ENCODE measurements at places on chromosomes 4 and X.

- no peak for DNase-seq
Measured at GRCh38 chr4:150136036-150136435, 57.8 kb downstream of the DCLK2 start.

DNA sequence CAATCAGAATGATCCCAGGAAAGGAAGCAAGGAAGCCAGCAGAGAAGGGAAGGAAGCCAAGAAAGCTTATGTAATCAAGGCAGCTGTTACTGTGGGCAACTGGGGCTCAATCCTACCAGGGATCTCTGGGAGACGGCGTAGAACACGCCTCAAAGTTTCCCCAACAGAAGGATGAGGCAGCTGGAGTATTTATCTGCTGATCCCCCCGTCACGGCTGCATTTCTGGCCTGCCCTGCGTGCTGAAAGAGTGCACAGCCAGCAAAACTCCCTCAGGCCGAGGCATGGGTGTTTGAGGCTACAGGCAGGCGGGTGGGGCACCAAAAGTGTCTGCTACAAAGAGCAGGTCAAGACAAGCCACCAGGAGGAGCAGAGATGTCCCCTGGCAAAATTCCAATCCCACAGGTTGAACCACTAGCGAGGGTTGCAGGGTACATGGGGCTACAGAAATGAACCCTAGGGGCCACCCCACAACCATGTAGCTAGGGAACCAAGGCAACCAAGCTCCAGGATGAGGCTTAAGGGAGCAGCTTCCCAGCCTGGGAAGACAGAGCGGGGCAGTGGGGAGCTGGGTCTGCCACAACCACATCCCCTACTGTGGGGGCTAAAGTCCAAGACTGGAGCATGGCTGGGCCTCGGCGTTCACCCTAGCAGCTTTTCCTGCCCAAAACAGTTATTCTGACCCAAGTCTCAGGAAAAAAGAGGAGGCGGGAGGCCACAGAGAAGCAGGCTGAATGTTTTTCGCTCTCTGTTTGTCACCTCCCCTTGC, 113.4 kb downstream of the BCOR start:
- DNase-seq = no peak

DNA sequence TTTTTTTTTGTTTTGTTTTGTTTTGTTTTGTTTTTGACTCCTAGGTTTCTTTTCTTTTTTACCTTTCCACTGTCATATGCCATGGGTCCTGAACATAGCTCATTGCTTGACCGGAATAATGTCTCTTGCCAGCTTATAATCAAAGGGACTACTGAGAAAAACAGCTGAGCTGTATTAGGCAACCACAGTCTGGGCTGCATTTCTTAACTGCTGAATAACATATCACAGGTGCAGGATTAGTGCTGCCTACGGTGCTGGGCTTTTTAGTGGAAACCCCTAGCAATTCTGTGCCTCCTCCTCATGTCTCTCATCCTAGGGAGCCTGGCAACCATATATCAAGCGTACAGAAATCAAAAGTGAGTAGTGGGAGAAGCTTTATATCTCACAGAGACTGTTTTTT, 333.5 kb downstream of the BMPR1B start:
- no peak for DNase-seq

- no peak for DNase-seq
Measured at GRCh38 chr4:127209580-127210095, 423.1 kb upstream of the INTU start.

GRCh38 chr4:138680256-138680655, 335.3 kb upstream of the NOCT start:
- no peak for DNase-seq

GRCh38 chrX:145848448-145848847, 30.8 kb downstream of the SLITRK2 start:
- DNase-seq = no peak

GRCh38 chr4:98838531-98838930, 90.4 kb downstream of the EIF4E start:
- no peak for DNase-seq

- DNase-seq = no peak
Measured at GRCh38 chr4:34709564-34709963, 1534.8 kb downstream of the ARAP2 start.

- DNase-seq = no peak
Measured at GRCh38 chrX:38649221-38649620, 87.9 kb downstream of the TSPAN7 start.

DNA sequence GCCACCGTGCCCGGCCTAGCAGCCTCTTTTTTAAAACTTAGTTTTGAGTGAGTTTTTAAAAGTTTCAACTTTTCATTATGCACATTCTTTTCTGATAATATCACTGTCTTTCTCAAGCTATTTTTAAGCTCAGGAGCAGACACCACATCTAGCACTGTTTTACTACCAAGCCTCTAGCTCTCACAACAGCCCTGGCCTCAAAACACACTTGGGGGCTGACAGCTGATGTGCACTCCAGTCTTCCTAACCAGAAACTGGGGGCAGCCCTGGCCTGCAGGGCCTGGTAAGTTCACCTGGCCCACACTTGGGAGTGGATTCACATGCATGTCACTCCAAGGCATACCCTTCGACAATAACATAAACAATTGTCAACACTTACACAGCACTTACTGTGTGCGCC, 34.0 kb downstream of the CENPU start:
- DNase-seq = no peak

DNA sequence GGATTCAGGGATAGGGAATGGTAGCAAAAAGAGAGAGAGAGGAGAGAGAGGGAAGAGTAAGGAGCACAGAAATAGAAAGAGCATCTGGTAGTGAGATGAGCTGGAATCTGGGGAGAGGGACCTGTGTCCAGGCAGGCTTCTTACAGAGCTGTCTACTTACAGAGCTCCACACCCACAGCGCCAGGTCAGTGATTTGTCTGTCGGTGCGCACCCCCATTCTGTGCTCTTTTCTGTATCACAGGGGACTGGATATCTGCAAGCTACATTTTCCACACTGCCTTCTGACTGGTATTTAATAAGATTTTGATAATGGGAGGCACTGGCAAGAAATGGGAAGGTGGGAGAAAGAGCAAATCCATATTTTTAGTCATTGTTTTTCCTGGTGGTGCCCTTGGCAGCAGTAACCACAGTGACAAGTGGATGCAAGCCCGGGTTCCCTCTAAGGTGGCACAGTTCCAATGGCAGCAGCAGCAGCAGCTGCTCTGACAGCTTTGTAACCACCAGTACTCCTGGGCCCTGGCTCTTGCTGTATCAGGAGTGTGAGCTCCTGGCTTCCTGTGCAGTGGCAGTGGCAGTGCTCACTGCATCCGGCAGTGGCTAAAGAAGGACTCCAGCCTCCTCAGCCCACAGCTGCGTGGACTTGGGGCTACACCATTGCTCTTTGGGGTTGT, 300.5 kb downstream of the TRIML1 start:
- DNase-seq = no peak

- no peak for DNase-seq
Measured at GRCh38 chrX:45850775-45851433, 650.2 kb upstream of the DIPK2B start.

DNA sequence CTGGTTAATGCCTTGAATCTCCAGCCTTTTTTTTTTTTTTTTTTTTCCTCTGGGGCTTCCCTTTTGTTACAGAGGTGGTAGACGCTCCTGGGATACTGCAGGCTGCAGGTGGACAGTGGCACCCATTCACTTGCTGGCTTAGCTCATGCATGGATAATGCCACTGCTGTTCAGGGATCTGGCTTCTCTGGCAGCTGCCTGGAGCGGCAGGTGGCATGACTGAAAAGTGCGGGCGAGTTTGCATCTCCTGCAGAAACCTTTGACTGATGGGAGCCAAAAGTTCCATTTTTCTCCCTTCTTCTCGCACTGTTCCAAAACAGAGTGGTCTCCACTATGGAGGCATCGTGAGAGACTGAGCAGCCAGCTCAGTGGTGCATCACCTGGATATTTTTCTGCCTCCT, 5.9 kb upstream of the STIM2 start:
- DNase-seq = no peak

DNA sequence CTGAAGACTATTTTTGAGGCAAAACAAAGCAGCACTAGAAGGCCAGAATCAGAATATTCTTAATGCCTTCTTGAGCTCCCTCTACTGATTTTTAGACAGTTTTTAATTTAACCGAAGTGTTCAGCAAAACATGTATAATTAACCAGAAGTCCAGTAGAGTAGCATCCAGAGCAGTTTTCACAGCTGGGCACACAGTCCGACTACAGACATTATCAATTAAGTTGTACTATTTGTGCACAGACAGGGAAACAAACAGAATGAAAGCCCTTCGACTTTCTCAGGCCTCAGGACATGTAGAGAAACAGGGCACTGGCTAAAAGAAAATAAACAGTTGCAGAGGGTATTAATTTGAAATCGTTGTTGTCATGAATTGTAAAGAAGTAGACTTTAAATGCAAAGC, 11.9 kb downstream of the FSTL5 start:
- no peak for DNase-seq

DNA sequence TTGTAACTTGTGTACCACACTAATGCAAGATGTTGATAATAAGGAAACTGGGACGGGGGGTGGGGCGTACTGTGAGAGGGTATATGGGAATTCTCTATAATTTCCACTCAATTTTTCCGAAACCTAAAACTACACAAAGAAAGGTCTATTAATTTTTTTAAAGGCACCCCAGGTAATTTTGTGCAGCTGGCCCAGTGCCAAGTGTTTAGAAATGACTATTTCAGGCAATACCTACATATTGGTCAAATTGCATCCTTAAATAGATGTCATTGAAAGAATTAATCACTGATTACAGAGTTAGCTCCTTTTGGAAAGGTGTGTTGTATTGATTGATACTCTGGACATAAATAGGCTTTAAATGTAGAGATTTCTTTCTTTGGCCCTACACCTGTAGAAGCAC, 10.1 kb upstream of the MTMR1 start:
- DNase-seq = no peak

DNA sequence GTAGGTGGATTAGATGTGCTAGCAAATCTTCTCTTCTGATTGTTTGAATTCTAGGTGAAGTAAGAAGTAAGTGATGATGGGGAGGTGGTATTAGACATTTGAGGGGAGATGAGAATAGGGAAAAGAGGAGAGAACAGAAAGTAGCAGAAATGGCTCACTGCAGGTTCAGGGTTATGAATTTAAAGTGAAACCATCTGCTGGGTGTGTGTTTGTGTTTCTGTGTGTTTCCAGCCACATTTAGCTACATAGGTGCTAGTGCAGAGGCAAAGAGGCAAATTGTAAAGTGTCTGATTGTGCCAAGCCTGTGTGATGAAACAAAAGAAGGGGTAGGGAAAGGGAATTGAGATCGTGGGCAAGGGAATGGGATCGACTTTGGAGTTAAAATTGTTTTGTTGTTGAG, 50.6 kb downstream of the ZFX start:
- DNase-seq = no peak

DNA sequence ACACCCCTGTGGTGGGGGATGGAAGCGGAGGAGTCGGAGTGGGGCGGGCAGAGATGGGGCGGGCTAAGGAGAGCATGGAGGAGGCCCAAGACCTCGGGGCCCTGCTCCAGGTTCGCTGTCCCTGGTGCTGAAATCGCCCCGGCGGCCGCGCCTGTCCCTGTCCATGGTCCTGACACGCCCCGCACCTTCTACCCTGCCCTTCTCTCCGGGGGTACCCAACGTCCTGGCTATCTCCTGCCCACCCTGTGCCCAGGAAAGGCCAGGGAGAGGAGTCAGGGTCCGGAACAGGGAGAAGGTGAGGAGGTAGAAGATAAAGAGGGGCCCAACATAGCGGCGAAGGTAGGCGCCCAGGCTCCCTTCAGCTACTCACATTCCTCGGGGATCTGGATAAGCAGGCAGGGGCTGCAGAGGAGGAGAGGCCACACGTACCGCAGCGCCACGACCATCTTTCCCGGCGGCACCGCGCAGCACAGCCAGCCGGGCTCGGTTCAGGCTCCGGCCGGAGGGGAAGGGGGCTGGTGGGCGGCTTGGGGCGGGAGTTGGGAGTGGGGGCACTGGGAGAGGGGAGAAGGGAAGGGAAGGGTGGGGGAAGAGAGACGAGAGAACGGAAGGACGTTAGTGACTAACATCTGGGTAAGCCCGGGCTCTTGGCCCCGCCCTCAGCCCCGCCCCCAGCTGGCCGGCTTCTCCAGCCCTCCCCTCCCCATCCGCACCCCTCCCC, 10.4 kb downstream of the L1CAM start:
- DNase-seq = peak; percentile 45

- no peak for DNase-seq
Measured at GRCh38 chr4:38738940-38739803, 43.6 kb downstream of the TLR10 start.

DNA sequence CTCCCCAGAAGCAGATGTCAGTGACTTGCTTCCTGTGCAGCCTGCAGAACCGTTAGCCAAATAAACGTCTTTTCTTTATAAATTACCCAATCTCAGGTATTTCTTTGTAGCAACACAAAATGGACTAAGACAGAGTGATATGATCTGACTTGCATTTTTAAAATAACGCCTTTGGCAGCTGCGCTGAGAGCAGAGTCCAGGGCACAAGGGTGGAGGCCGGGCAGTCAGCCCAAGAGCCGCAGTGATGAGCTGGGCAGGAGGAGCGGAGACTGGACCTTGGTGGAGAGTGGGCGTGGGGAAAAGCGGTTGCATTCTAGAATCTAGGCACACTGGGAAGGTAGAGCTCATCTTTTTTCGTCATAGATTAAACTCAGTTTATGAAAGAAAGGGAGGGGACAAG, 56.5 kb upstream of the ACSL1 start:
- no peak for DNase-seq

GRCh38 chrX:123854329-123854728, 5.5 kb upstream of the XIAP start:
- no peak for DNase-seq

GRCh38 chrX:17860179-17860780, 818 bp downstream of the RAI2 start:
- DNase-seq = no peak

GRCh38 chrX:132127743-132128142, at the start of gene FRMD7:
TSS of gene FRMD7 (minus strand) at chrX:132128020. CDS start at chrX:132127844, 176 bp downstream.
- DNase-seq = no peak

DNA sequence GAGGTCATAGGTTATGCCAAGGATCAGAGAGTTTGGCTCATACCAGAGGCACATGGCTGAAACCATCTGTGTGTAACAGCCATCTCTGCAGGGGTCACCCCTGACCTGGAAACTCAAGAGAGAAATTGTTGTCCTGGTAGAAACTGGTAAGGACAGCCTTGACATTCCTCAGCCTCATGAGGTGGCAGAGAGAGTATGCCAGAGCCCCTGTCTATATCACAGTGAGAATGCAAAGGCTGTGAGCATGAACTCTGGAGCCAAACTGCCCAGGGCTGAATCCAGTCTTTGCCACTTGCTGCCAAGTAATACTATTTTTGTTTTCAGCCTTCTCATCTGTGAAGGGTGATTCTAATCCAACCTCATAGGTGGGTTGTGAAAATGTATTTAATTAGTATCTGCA, 37.1 kb upstream of the CCDC149 start:
- no peak for DNase-seq

DNA sequence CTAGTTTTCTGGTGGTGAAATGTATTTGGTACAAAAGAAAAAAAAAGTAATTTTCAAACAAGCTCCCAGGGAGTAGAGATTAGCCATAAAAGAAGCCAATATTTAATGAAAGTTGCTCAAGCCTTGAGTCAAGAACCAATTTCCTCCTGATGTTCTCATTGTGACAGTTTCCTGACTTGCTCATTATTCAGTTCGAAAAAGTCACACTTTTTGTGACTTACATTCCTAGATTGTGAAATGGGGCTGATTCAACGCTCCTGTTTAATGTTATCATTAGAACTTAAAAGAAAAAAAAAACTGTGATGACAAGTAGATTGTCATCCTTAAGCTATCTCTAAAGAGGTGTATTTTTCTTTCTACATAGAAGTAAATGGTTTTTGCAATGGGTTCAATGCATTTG, 122.6 kb upstream of the BMPR1B start:
- DNase-seq = no peak

GRCh38 chrX:63755892-63756291, 29.1 kb downstream of the ARHGEF9 start:
- no peak for DNase-seq

Data from stimulated activated CD8-positive, alpha-beta memory T cell treated with anti-CD3 and anti-CD28 coated beads, Interleukin-4, amount 100 ng/mL, for 1 hour (primary cell).